CD4-positive, alpha-beta T cell treated with Interleukin-4 for 4 hours (primary cell): ENCODE measurements at places on chromosomes 11 and 22.

DNA sequence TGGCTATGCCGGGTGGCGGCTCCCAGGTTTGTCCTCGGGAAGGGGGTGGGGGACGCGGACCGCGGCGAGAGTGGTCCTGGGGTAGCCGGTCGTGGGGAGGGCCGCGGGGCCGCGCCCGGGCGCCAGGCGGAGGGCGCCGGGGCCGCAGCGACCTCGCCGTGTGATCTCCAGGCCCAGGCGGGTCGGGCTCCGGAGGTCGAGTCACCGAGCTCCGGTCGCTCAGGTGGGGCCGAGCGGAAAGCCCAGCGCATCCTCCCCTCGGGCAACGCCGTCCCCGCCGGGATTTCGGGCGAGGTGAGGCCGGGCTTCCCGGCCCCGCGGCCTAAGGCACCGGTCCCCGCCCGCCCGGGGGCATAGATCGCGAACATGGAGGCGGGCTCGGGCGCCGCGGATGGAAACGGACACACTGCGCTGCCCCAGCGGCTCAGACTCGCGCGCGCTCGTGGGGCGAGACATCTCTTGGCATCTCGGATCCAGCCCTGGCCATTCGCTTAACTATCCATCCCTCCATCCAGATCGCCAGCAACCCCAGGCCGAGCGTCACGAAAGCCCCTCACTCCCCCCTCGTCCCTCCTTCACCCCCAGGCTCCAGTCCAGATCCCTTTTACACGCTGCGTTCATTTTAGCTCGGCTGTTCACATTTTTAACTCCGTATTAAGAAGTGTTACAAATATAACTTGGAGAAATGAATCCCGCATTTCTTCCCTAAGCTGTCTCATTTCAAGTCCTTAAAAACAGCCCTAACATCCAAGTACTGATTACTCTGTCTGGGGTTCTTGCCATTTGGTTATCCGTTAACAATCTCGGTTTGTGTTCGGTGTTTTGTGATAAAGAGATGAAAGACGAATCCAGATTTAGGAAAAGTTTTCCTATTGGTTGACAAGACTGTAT lies 460 bp downstream of the ZC3H12C start:
- DNase-seq: no peak

DNA sequence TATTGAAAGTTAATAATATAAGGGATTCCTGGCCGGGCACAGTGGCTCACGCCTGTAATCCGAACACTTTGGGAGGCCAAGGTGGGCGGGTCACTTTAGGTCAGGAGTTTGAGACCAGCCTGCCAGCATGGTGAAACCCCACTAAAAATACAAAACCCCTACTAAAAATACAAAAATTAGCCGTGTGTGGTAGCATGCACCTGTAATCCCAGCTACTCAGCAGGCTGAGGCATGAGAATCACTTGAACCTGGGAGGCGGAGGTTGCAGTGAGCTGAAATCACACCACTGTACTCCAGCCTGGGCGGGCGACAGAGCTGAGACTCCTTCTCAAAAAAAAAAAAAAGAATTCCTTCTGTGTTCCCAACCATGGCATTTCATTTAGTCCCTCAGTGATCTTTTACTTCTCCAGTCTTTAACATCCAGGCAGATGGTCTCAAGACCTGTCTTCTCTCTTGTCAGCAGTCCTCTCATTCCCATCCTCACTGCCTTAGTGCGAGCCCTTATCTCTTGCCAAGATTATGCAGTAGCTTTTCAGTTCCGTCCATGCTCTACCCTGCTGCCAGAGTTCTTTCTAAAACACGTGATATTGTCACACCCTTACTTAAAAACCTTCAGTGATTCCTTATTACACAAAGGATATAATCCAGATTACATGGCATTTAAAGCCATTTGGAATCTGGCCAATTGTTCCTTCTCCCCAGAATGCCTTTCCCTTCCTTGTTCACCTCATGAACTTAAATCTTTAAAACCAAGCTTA lies 17.9 kb downstream of the RTN3 start:
- no peak for DNase-seq

DNA sequence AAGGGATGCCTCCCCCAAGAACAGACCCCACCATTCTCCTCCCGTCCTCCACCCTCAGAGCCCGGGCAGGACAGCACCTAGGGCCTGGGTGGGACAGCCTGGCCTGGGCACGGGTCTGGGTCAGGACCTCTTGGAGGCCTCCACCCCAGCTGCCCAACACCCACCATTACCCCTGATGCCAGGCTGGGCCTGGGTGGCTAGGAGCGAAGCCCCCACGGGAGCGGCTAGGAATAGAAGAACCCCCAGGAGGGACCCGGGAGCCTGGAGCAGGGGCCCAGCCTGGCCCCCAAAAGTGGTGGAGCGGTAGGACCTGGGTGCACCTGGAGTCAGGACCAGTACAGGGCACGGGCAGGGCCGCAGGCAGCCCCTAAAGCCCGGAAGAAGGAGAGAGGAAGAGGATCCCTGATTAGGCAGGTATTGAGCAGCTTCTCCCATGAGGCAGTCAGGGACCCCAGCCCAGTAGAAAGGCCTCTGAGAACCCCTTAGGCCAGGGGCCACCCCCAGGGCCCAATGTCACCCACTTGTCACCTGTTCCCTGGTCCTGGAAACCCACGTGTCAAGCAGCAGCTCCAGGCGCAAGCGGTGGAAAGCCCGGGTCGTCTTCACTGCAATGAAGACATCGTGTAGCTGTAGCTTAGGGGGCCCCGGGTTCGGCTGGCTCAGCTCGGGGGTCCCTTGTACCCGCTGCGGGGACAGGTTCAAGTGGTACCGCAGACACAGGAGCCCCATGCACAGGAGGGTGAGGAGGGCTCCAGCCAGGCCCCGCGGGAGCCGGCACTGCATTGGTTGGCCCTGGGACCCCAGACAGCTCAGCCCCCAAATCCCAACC lies 575 bp downstream of the MFNG start:
- DNase-seq: peak; percentile 10

GRCh38 chr11:1819074-1819473 lies 15.7 kb upstream of the SYT8 start:
- DNase-seq: no peak

DNA sequence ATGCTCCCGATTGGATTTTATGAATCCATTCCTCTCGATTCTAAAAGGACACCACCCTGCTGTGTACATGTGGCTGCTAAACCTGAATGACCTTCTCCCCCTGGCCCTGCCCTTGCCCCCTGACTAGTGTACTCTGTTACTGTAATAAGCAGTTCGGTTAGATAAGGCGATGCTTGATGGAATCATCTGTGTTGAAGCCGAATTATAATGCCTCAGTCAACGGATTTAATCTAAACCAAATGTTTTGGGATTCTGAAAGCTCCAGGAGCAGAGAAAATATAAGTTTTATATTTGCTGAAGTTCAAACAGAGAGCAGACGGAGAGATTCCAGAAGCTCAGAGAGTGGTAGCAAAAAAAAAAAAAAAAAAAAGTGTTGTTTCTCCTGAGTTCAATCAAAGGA lies 275.4 kb upstream of the MPPED2 start:
- DNase-seq: no peak

DNA sequence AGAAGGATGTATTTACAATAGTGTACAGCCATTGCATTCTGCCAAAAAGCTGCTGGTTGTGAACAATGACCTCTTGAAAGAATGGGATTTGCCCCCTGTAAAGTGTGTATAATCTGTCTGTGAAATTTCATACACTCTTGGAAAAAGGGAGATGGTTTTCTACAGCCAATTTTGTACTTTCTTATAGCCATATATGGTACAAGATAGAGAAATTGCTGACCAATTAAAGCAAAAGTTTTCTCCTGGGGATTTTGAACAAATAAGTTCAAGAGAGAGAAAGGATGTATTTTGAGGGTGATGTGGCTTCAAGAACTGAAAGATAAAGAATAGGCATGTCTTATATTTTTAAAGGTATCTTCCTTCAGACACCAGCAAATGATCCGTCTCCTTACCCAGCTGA lies 211.0 kb downstream of the NAV2 start:
- DNase-seq: no peak

DNA sequence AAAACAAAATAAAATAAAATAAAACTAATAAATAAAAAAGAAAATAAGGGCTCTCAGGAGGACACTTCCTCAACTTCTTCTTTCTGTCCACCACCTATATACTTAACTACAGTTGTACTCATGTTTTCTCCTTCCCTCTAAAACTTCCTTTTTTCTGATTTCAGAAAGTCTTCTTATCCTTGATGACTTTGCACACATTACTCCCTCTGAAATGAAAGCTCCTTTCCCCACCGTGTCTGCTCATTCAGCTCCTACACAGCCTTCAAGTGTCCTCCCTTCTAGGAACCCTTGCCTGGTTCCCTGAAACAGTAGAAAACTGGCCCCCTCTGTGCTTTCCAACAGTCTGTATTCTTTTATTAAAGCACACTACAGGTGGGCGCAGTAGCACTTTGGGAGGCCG lies 18.3 kb upstream of the DDX17 start:
- no peak for DNase-seq

- DNase-seq: no peak
These were observed 31.2 kb downstream of the RRP8 start for GRCh38 chr11:6572215-6572614.

DNA sequence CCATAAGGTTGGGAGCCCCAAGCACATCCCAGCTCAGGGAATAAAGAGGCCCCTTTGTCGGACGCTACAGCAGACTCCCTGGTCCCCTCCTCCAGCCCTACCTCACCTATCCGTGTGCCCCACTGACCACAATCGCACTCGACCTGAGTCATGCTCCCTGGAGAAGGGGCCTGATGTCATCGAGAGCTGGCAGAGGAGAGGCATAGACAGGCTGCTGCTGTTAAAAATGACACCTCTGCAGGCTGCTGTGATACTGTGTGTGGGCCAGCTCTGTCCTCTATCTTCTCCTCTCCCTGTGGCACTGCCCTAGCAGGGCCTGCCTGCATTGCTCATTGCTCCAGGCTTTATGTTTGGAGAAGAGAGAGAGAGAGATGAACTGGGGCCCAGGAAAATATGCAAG lies 123.4 kb upstream of the SYT13 start:
- no peak for DNase-seq

GRCh38 chr11:90639461-90639993 lies 416.7 kb upstream of the CHORDC1 start:
- DNase-seq: no peak

DNA sequence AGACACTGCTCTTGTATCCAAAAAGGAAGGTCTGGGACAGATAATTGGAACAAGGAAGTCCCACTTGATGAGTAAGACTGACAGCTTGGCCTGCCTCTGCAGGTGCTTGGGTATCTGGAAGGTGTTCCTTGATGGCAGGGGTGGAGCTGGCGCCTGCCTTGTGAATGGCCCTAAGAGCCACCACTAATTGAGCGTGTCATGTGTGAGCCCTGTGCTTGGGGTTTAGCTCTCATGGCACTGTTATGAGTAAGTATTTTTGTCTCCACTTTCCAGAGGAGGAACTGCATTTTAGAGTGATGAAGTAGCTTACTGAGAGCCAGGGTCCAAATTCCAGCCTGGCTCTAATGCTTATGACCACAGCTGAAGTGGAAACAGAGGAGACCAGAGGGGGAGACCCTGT lies 71.2 kb upstream of the NECTIN1 start:
- no peak for DNase-seq
